ENCODE measurements at places on chromosomes 16 and 17.

DNA sequence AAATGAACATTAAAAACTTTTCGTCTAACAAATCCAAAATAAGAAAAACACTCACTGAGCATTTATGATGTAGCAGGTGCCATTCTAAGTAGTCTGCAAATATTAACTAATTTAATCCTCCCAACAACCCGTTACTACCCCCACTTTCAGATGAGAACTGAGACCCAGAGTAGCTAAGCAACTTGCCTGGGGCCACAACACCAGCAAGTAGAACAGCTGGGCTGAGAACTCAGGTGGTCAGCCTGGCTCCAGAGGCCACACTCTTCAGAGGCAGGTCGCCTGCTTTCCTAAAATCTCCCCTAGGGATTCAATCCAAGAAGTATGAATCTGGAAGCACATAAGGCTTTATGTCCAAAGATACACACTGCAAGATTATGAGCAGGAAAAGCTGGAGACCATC lies 6.2 kb downstream of the MBTPS1 start:
- DNase-seq = no peak

DNA sequence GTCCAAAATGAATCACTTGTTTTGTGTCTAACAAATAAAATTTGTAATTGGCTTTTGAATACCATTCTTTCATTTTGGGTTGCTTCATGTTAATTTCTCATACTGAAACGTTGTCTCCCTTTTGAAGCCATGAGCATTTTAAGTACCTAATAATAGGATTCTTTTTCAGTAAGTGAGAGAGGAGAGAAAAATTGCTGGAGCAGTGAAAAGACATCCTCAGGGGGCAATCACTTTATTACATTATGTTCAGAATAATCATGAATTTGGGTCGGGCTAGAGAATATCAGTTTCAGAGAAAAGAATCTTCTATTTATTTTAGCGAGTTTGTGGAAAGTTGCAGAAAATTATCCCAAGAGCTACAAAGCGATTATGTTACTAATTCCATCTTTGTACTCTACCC lies 96.8 kb downstream of the CNTNAP4 start:
- no peak for DNase-seq

GRCh38 chr17:45628019-45628418 lies 137.5 kb upstream of the PLEKHM1 start:
- no peak for DNase-seq

GRCh38 chr16:35747658-35748455 lies 2288.4 kb downstream of the TP53TG3F start:
- DNase-seq = no peak

- no peak for DNase-seq
Measured at GRCh38 chr17:11490171-11490755, 108.0 kb upstream of the DNAH9 start.

DNA sequence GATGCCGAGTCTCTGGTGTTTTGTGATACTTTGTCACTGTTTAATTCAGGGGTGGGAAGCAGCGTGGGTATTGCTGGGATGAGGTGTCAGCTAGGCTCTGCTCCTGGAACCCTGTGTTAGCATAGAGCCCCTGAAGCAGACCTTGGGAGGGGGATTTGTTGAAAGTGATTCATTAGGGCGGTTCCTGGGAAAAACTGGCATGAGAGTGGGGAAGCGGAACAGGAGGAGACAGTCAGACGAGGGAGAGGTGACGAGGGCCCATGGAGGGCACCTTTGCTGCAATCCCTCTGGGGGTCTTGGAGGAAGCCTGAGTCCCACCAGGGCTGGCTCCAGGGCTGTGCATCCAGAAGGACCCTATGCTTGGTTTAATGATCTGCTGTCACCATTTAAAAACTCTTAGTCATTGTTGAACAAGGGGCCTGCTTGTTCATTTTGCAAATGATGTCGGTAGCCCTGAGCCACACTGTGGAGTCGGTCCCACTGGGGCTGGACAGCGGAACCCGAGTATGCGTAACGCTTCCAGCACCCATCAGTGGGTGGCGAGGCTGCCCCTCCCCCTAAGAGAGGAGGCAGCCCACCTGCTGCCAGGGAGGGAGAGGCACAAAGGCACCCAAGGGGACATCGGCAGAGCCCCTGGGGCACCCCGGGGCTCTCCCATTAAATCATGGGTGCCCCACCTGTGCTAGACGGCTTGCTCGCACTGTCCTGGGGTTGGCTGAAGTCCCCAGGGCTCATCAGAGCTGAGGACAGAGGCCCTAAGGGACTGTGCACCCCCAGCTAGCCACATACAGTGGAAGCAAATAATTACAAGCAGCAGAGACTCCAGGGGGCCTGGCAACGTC lies 35.4 kb downstream of the WFDC1 start:
- DNase-seq = no peak

DNA sequence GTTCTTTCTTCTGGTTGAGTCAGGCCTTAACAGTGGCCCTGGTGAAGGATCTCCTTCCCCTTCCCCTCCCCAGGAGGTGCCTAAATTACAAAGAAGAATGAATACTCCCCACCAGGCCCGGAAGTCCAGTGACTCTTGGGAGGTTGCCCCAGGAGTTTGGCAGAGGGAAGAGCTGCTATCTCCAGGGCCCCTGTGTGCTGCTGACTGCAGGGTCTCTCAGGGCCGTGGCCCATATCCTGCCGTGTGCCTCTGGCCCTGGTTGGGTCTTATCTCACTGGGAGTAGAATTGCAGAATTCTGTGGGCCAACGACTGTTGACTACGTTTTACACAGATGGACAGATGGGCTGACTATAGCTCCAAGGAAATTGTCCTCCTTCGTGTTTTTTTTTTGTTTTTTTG lies 28.0 kb downstream of the AKAP1 start:
- DNase-seq = no peak

DNA sequence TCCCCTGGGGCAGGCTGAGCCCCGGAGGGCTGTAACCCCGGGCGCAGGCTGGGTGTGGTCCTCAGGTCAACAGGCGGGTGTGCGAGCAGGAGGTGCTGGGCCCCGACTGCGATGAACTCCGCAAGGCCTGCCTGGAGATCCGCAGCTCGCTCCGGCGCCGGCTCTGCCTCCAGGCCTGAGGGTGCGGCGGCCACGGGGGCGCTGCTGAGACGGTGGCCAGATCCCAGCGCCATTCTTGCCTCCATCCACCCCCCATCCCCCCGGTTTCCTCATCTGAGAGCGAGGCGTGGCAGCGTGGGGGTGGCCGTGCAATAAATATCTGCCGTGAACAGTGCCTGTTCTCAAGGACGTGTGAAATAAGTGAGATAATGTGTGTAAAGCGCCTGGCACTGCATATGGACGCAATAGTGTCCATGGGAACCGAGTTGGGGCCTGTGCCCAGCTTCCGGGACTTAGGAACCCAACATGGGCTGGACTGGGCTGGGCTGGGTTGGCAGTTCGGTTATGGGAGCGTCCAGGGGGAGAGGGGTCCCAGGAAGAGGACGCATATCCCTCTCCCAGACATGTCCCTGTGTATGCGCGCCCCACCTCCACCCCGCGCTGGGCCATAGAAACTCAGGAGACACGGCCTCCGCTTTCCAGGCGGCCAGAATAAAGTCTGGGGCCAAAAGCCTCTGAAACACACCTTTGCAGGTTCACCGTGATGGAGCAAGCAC lies 15.0 kb downstream of the ZNF213 start:
- DNase-seq = no peak

DNA sequence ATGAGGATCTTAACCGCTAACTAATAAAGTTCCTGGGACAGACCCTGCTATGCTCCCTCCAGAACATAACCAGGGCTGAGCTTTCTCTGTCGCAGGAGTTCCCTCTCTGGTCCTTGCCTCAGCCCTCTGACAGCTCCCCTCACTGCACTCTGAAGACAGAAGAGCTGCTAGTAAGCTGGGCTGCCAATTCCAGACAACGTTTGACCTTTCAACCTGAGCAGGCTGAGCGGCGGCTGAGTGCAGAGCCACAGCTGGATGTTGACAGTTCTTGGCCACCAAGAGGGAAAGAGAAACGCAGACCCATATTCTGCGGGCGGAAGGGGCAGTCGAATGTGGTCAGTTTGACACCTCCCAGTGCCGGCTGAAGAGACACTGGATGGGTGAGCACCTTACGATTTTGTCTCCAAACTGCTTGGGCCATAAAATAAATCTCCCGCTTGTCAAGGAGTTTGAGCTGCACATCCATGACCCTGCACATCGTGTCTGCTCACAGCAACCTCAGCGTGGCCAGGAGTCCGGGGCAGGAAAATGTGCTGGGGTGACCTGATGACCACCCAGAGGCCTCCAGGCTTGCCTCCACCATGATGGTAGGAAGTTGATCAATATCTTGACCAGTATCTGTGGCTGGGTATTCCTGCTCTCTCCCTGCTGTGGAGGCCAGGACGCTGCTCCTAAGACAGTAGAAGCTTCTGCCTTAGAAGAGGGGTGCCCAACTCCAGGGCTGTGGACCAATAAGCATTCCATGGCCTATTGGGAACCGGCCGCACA lies 209.2 kb downstream of the PARN start:
- DNase-seq = no peak

DNA sequence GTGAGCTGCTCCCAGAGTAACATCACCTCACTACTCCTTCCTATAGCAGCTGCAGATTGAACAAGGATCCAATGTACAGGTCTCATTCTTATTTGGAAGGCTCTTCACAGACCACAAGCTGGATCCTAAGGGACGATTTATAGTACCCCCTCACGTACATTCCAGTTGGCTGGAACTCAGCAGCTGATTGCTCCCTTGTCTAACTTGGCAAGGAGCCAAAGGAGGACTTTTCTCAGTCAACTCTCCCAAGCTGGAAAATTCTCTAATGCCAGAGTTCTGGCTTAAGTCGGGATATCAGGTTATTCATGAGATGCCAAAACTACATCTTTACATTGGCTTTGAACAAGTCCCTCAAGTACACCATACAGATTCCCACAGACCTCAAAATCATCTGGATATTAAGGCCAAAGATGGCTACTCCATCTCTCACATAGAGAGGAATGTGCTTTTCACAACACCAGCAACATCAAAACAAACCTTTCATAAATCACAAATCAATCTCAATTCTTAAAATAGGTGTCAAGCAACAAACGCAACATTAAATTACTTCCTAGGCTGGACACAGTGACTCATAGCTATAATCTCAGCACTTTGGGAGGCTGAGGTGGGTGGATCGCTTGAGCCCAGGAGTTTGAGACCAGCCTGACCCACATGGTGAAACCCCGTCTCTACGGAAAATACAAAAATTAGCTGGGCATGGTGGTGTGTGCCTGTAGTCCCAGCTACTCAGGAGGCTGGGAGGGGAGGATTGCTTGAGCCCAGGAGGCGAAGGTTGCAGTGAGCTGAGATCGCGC lies 39.3 kb downstream of the SMG6 start:
- no peak for DNase-seq

GRCh38 chr17:80354336-80354735 lies 60.6 kb upstream of the ENDOV start:
- DNase-seq = no peak

- DNase-seq = no peak
Measured at GRCh38 chr16:73231379-73231778, 183.5 kb upstream of the ZFHX3 start.

GRCh38 chr17:4998027-4998731 lies 429 bp downstream of the KIF1C start:
- no peak for DNase-seq

DNA sequence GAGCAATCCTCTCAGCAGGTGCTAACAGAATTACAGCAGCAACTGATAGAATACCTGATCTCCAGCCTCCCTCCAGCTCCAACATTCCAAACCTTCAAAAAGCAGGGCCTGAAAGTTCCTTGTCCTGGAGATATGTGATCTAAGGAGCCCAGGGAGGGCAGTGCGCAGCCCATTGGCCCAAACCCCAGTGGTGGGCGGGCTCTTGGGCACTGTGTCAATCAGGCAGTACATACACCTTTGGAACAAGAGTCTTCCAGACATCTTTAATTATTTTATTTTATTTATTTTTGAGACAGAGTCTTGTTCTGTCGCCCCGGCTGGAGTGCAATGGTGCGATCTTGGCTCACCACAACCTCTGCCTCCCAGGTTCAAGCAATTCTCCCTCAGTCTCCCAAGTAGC lies 24.2 kb downstream of the SLC12A3 start:
- no peak for DNase-seq

DNA sequence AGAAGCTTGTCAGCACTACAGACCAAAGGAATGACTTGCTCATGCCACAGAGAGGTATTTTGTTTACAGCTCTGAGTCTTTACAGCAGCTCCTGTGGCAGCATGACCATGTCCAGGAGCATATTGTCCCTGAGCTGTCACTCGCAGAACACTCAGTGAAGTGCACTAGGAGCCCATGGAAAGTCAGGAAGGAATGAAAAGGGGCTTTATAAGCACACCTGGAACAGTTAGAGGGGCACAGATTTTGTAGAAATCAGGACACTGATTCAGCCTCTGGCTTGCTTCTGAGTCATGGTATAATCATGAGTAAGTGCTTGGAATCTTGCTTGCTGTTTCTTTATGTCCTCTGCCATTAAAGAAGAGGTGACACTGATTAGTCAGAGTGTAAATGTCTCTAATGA lies 41.0 kb downstream of the TADA2A start:
- no peak for DNase-seq

DNA sequence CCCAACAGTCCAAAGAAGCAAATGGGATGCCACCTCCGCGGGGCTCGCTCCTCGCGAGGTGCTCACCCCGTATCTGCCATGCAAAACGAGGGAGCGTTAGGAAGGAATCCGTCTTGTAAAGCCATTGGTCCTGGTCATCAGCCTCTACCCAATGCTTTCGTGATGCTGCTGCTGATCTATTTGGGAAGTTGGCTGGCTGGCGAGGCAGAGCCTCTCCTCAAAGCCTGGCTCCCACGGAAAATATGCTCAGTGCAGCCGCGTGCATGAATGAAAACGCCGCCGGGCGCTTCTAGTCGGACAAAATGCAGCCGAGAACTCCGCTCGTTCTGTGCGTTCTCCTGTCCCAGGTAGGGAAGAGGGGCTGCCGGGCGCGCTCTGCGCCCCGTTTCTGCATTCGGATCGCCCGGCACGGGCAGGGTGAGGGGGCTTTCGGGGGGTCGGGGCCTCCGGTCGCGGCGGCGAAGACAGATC lies at the start of gene CDH13:
CDH13 (plus strand) TSS at position 179 of the 471 bp plus-strand sequence.
- DNase-seq = no peak

DNA sequence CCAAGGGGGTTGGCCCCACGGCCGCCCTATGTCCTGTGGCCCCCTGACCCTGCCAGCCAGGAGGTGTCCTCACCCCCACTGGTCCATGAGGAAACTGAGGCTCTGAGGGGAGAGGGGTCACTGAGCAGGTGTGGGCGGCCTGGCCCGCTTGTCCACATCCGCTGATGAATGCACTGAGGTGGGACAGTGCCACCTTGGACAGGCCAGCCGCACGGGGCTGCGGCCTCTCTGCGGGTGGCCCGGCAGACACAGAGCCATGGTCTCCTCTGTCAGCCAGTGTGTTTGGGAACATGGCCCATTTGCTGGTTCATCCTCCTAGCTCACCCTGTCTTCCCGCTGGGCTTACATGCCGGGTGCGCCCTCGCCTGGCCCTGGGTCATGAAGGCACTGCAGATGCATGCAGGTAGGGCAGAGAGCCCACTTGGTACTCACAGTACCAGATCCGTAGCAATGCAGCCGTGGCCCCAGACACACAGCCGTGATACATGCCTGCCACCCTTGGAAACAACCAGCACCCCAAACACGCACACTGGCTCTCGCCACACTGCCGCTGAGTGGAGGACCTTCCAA lies 93.9 kb downstream of the ENGASE start:
- no peak for DNase-seq

- no peak for DNase-seq
Measured at GRCh38 chr16:85697431-85697830, 8.7 kb upstream of the GINS2 start.

Data from activated CD8-positive, alpha-beta memory T cell treated with anti-CD3 and anti-CD28 coated beads for 1 hour (primary cell).